ENCODE measurements at places on chromosomes 6 and 20.

- no peak for DNase-seq
Observed at GRCh38 chr20:53513489-53514298, 79.9 kb downstream of the ZNF217 start.

DNA sequence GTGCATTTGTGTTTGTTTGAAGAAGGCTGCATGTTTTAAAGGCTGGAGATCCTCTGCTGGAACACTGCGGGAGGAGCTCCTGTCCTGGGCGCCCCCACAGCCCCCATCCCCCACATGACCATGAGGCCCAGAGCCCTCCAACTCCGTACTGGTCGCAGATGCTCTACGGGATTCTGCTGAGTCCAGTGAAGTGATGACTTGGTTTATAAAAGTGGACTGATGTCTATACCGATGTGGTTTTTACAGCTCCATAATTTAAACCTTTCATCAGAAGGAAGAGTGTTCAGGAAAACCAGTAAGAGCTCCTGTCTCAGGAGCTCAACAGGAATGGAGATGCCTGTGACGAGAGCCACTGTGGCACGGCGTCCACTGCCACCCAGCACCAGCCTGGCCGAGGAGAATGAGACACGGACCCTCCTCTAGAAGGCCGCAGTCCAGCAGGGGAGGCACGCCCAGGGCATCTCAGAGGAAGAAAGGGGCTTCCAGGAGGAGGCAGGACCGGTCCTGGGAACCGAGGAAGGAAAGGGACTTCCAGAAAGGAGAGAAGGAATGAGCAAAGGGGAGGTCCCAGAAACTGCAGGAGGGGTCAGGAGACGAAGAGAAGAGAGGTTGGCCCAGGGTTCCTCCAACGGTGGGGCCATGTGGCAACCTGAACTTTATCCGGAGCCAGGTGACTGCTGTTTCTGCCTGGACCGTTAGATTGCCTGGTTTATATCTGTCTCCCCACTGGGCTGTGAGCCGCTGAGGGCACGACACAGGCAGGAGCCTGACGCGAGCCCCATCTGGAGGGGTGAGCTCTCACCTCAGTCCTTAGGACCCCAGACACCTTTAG lies 26.9 kb downstream of the BFSP1 start:
- no peak for DNase-seq

DNA sequence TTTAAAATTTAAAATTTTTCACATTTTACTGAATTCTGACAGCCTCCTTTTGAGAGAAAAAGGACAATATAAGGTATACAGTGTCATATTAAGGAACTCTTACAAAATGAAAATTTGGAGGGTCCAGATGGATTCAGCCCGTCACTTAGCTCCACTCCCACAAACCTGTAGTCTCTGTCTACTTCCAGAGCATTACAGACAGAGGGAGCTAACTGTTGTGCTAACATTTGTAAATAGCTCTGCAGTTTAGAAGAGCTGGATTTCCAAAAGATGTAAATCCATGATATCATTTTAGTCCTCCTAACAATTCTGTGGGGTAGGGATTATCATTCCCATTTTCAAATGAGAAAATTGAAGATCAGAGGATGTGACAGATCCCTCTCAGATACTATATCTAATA lies 16.1 kb upstream of the SERINC3 start:
- no peak for DNase-seq

- no peak for DNase-seq
Observed at GRCh38 chr6:141946502-141946901, 186.2 kb upstream of the GJE1 start.

DNA sequence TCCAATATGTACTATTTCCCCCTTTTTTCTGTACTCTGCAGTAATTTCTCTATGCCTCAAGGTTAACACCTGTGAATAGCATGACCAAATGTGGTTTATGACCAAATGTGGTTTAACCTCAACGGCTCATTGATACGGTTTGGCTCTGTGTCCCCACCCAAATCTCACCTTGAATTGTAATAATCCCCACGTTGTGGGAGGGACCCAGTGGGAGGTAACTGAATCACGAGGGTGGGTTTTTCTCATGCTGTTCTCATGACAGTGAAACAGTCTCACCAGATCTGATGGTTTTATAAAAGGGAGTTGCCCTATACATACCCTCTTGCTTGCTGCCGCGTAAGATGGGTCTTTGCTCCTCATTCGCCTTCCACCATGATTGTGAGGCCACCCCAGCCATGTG lies 18.7 kb downstream of the DEK start:
- DNase-seq, result no peak

DNA sequence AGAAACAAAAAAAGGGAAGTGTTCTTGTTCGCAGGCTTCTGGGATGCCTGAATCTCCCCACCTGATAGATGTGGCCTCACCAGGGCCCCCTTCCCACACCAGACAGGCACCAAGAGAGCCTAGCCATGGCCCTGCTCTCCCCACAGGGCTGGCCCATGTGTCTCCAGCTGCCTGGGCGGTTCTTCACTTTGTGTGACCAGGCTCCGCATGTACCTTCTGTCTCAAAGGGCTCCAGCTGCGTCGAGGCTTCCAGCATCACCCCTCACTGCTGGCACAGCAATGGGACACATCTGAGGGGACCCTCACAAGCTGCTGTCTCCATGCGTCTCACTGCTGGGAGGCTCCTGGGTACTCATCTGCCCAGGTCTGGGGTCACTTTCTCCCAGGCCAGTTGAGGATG lies 362.9 kb downstream of the ZFAND3 start:
- no peak for DNase-seq
